ENCODE measurements at places on chromosomes 12 and 14. TPM values are rescaled to one million over a fixed set of nuclear protein-coding genes. Genes with fewer than 3 reads are reported as not detected.

GRCh38 chr12:116927244-116927940, 16.6 kb downstream of the FBXW8 start:
- no peak for DNase-seq

The NR2C1 gene
- polyA plus RNA-seq, result 9.7 TPM

- peak; percentile 63 for DNase-seq
Observed at GRCh38 chr14:94386085-94387031, 2.0 kb downstream of the SERPINA1 start.

DNA sequence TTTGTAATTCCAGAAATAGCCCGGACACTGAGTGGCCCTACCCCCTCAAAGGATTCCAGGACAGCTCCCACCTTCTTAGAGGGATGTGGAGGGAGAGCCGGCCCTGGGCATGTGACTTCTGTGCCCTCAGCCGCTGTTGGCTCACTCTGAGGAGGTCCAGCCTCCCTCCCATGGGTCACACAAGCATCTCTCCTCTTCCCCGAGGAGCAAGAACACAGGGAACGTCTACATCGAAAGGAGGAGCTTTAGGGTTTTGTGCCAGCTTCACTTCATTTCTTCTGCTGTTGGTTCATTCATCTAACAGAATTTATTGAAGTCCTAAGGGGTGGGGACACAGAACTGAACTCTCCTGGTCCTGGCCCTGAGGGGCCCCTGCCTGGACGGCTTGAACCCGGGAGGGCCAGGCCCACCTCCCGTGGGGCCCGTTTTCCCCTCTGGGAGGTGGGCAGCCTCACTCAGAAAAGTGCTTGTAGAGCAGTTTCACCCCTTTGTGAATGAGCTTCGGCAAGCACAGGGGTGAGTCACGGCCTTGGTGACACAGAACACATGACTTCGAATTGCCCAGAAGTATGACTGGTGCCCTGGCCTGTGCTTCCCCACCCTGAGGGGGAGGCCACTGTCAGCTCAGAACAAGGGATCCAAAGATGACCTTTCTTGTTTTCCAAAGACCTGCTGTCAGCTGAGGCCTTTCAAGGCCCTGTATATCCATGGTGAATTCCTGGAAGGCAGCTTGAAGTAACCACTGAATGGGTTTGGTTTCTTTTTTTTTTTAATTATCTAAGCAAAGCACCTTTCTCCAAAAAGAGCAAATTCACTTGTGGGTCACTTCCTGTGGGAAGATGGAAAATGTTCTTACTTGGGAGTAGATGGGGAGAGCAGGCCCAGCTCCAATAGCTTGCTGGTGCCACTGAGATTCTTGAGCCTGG, 39.2 kb downstream of the NFKBIA start:
- DNase-seq, result peak; percentile 80

Data from small intestine (tissue), 16 donors.